ENCODE measurements at places on chromosomes 1 and 21. TPM values are rescaled to one million over a fixed set of nuclear protein-coding genes. Genes with fewer than 3 reads are reported as not detected.

The SLC6A9 gene
- 5.4 TPM for polyA plus RNA-seq

The VTCN1 gene
- polyA plus RNA-seq: 20.5 TPM

The NCAM2 gene
- 12.6 TPM for polyA plus RNA-seq

The PBXIP1 gene
- polyA plus RNA-seq: 67.8 TPM

- DNase-seq: no peak
Observed at GRCh38 chr21:15408089-15408488, 321.7 kb upstream of the USP25 start.
